ENCODE measurements at places on chromosomes 7 and 10.

DNA sequence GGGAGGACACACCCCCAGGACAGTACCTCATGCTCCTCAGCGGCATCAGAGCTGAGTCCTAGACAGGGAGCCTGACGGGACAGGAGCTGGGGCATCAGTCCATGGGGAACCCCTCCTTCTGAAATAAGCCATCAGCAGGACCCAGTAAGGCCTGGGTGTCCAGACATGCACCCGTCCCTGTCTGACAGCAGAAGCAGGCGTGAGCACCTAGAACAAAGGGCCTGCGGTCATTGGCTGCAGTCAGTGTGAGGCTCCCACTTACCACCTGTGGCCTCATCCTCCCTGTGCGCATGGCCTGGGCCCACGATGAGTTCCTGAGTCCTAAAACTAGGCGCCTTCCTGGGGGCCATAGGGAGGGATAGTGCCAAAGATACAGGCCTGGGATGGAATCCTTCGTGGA, 484.7 kb downstream of the PTPRN2 start:
- DNase-seq: no peak

DNA sequence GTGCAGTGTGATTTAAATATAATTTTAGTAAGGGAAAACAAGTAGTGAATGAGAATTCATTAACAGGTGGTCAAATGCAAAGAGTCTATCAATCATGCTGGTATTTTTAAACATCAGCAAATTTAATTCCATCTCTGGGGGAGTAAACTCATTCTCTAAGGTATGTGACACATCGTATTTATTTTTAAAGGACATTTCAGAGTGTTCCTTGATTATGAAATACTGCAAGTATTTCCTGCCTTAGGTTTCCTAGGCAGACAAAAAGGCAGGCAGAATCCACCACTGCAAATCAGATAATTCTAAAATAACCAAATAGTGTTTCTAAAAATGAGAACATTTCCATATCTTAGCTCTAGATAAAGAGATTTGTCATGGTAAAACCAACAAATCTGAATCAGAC, 193.8 kb downstream of the LRRTM3 start:
- DNase-seq: no peak

DNA sequence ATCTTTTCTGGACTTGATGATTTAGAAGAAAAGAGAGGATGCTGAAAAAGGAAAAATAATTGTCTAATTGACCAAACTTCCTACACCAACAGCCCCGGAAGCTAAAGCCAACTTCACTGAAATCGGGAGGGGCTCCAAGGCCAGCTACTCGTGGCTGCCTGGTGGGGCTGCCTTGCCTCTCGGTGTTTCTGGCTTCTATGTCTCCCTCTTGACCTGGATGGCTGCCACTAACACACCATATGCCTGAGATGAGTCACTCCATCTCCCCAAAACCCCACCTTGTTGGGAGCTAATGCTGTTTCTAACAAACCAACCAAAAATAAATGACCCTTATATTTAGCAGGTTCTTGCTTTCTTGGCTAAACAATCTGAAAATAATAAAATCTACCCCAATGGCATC, 87.6 kb upstream of the AFAP1L2 start:
- DNase-seq: no peak

- DNase-seq: no peak
Measured at GRCh38 chr10:75000748-75001321, 110.6 kb upstream of the SAMD8 start.

DNA sequence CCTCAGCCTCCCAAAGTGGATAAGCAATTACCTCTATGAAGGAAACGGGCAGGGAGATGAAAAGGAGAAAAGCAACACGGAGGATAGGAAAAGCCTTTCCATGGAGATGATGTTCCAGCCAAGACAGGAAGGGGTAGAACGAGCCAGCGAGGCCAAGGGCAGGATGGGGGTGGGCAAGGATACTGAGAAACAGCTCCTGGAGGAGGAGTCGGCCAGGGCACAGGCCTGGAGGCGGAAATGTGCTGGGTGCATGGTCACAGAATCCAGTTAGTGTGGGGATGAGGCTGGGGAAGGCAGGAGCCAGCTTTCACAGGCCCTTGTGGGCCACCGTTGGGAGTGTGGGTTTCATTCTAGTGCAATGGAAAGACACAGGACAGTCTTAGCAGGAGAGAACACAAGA, 162.6 kb downstream of the JAZF1 start:
- no peak for DNase-seq

DNA sequence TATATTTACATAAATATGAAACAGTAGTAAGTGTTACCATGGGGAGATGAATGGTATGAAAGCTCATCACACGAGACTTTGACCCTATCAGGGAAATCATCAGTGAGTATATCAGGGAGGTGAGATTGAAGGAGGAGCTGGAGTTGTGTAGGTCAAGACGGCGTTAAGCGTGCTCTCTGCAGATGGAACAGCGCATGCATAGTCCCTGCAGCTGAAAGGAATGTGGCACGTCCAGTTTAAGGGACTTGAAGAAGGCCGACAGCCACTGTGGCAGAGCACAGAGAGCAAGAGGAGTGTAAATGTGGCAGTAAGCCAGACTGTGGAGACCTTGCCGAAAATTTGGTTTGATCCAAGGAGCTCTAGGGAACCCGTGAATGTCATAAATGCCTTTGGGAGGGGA, 38.9 kb downstream of the POU6F2 start:
- DNase-seq: no peak

- no peak for DNase-seq
Measured at GRCh38 chr7:71972534-71972933, 439.6 kb downstream of the CALN1 start.

DNA sequence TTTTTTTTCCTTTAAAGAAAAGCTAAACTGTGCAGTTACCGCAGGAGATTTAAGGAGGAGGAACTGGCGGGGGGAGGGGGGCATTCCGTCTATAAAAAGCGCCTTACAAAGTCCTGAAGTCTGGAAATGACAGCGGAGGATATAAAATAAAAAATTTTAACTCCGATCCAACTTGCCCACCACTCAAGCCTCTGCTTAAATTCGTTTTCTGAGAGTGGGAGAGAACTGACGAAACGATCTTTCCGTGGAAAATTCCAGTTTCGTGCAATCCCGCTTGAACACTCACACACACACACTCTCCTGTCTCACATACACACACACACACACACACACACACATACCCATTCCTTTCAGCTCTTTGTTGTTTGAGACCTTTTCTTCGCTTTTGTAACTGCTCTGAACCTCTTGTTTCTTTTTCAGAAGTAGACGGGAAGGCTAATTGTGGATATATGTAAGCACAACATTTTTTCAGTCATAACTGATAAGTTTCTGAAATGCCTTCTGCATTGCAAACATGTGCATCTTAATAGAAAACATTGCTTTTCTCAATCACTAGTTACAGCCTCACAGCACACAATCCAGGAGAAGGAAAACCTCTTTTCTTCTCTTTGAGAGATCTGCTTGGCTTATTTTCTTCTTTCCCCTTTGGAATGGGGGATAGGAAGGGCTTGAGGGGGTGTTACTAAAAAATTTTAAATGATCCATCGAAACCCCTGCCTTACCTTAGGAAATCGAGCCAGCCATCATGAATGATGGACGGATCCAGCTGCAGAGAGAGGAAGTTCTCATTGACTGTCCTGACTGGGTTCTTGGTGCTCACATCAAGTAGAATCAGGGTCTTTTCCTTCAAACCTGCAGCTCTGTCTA, 628 bp downstream of the HPSE2 start:
- no peak for DNase-seq

GRCh38 chr10:14840178-14840577, 2.1 kb downstream of the HSPA14 start:
- no peak for DNase-seq

DNA sequence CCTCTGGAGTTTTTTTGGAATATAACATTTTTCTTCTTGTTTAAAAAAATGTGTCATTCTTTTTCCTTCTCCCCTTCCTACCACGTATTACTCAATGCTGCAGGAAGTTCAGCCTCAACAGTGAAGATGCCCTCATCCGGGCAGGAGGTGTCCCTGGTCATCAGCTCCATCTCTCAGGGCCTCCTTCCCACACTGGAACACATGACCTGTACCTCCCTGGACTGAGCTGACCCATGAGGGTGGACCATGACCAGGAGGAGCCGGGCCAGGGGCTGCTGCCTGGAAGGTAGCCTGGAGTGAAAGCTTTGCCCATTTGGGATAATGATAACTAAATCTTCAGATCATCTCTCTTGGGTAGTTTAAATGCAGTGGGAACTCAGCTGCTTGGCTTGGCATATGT, 316.5 kb upstream of the ZMIZ1 start:
- no peak for DNase-seq

DNA sequence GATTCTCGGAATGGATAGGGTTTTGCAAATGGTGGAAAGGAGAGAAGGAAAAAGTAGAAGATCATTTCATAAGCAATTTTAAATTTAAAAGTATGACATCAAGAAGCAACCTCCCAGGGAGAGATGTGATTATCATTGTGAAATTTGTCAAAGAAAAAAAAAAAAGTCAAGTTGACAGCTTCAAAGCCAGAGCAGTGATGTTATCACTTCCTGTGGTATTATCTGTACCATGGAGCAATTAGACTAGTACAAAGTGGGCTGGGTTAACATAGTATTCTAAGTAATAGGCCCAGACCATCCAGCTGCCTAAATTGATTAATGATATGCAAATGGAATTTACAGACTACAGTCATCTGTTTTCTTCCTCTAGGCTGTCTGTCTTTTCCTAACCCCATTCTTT, 84.0 kb upstream of the NPY start:
- no peak for DNase-seq

DNA sequence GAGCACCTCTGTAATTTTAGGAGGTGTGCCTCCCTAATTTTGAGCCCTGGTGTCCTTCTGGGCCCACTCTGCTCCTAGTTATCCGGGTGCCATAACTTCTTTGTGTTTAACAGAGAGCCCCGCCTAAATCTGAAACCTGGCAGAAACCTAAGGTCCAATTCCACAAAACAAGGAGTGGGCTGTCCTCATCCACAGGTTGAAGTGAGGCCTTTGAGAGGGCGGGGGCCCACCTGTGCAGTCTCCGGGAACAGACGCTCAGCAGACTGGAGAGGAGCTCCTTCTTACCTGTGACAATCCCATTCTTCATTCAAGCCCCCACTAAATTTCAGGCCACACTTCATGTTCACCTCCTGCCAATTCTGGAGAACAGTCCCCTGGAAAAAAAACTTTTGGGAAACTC, 10.9 kb downstream of the TMEM72 start:
- no peak for DNase-seq

DNA sequence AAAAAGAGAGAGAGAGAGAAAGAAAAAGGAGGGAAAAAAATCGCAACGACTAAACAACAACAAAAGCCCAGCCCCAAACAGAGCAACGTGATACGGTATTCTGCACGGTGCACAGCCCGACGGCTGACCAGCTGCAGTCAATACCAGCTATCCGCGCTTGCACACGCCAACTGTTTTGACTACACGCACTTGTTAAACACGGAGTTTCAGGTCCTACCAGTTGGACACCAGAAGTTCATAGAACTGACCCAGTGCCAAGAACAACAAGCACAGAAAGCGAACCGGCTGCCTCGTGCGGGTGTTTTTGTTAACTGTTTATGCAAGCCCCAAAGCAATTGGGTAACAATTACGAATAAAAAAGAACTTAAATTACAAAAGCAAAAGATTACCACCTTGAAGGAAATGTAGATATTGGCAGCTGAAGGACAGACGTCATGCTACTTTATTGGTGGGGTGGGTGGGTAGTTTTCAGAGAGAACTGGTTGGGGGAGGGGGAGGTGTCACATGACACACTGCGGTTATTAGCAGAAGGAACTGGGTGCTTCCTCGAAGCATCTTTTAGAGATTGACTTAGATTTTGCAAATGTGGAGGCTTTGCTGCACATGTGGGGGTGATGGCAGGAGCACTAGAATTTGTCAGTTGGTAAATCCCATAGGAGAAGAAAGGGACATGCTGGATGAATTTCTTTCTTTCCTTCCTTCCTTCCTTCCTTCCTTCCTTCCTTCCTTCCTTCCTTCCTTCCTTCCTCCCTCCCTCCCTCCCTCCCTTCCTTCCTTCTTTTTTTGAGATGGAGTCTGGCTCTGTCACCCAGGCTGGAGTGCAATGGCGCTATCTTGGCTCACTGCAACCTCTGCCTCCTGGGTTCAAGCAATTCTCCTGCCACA, 110.6 kb upstream of the EFCAB10 start:
- DNase-seq: peak; percentile 44

GRCh38 chr10:131858583-131859340, 42.0 kb upstream of the PPP2R2D start:
- DNase-seq: no peak

DNA sequence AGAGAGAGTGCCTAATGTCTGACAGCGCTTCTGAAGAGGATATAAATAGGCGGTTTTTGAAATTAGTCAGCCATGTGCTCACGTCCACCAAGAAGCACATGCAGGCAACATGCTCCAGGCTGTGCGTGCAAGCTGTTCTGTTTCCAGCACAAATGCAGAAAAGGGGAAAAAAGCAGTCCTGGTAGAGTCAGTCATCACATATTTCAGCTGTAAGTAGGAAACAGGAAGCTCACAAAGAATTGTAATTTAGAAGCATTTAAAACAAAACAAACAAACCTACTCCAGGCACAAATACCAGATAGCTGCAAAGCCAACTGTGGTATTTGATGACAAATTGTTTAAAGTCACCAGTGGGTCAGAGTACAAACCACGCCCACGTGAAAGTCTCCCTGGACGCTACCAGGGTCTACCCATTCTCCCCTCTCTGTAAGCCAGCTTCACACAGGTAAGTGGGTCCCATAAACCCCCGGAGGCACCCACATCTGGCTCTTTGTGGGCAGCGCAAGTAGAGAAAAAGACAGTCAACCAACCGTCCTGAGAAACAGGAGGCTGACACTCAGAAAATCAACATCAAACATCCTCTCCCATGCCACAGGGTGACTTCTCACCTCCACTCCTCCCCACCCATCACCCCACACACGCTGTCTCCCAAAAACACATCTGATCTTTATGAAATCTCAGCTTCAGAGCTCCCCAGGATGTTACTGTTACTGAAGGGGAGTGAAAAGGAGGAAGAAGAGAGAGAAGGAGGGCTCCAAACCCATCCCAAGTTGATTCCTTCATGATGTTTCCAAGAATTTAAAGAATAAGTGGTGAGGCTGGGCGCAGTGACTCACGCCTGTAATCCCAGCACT, 186.4 kb downstream of the FAM107B start:
- DNase-seq: peak; percentile 95

DNA sequence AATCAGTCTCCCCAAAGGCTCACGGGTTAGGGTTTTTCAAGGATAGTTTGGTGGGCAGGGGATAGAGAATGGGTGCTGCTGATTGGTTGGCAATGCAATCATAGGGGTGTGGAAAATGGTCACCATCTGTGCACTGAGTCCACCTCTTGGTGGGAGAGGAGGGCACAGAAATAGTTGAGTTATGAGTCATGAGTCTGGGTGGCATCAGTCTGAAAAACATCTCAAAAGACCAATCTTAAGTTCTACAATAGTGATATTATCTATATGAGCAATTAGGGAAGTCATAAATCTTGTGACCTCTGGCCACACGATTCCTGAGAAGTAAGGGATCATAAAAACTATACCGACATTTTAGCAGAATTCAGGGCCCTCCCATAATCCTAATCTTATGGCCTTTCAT, 62.7 kb downstream of the LGI1 start:
- no peak for DNase-seq

- no peak for DNase-seq
Measured at GRCh38 chr10:129870961-129871621, 93.0 kb downstream of the EBF3 start.

- no peak for DNase-seq
Measured at GRCh38 chr7:107879400-107880035, 11.5 kb upstream of the DLD start.

- DNase-seq: no peak
Measured at GRCh38 chr7:31420948-31421347, 80.4 kb upstream of the NEUROD6 start.

GRCh38 chr7:116071629-116072028, 41.1 kb upstream of the TFEC start:
- DNase-seq: no peak

- DNase-seq: no peak
Measured at GRCh38 chr10:22704942-22705341, 9.4 kb downstream of the PIP4K2A start.

- DNase-seq: no peak
Measured at GRCh38 chr10:53209944-53210611, 437.5 kb upstream of the MBL2 start.

Data from GM04504 (cell line).